ENCODE measurements at places on chromosomes 12 and 14.

- DNase-seq, result no peak
Observed at GRCh38 chr12:26599096-26599695, 233.8 kb downstream of the ITPR2 start.

GRCh38 chr14:27672047-27672446, 1074.2 kb upstream of the NOVA1 start:
- no peak for DNase-seq

DNA sequence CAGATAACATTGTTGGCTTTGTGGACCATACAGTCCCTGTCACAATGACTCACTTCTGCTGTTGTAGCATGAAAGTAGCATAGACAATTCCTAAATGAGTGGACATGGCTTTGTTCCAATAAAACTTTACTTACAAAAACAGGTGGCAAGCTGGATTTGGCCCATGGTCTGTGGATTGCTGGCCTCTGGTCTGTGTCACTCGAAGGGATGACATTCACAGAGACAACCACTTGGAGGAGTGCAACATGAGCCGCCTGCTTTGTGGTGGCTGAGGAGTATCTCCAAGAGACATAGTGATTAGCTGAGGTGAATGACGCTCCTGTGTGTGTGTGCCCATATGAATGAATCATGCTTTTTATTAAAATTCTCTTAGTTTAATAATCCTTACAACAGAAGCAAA, 81.3 kb upstream of the NRXN3 start:
- DNase-seq, result no peak

GRCh38 chr12:42166501-42166900, 21.8 kb upstream of the GXYLT1 start:
- DNase-seq, result no peak

- DNase-seq, result no peak
Observed at GRCh38 chr12:12425001-12425400, 68.1 kb downstream of the BORCS5 start.

- DNase-seq, result no peak
Observed at GRCh38 chr12:42070036-42070435, 74.6 kb downstream of the GXYLT1 start.

DNA sequence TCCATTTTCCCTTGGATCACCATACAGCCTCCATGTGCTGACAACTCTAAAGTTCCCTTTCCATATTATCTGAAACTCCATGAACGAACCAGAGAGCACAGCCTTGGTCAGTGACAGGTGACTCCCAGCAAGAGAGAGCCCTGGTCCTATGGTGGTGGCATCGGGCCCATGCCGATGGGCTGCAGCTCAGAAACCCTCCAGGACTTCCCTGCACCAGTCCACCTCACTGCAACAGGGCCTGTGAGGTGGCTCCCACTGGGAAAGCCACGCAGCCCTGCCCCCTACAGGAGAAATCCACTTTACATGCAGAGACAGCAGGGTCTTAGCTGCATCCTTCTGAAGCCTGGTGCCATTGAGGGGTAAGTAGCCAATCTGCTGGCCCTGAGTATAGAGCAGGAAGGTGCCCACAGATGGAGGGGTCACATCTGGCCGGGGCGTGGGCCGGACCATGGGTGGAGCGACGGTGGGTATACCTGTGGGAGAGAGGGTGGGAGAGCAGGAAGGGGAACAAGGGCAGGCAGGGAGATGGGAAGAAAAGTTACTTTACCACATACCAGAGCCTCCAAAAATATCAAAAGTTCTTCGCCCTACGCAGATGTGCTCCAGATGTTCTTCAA, 24.7 kb downstream of the RTRAF start:
- DNase-seq, result no peak

DNA sequence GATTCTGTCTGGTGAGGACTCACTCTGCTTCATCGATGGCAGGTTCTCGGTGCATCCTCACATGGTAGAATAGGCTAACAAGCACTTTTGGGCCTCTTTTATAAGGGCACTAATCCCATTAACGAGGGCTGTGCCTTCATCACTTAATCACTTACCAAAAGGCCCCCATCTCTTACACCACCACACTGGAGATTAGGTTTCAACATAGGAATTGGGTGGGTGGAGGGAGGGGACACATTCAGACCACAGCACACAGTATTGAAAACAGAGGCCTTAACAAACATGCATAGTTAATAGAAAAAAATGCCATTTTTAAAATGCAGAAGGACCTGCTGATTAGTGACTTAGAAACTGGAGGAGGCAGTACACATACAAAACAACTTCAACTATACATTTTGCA, 61.6 kb downstream of the SPPL3 start:
- DNase-seq, result no peak

DNA sequence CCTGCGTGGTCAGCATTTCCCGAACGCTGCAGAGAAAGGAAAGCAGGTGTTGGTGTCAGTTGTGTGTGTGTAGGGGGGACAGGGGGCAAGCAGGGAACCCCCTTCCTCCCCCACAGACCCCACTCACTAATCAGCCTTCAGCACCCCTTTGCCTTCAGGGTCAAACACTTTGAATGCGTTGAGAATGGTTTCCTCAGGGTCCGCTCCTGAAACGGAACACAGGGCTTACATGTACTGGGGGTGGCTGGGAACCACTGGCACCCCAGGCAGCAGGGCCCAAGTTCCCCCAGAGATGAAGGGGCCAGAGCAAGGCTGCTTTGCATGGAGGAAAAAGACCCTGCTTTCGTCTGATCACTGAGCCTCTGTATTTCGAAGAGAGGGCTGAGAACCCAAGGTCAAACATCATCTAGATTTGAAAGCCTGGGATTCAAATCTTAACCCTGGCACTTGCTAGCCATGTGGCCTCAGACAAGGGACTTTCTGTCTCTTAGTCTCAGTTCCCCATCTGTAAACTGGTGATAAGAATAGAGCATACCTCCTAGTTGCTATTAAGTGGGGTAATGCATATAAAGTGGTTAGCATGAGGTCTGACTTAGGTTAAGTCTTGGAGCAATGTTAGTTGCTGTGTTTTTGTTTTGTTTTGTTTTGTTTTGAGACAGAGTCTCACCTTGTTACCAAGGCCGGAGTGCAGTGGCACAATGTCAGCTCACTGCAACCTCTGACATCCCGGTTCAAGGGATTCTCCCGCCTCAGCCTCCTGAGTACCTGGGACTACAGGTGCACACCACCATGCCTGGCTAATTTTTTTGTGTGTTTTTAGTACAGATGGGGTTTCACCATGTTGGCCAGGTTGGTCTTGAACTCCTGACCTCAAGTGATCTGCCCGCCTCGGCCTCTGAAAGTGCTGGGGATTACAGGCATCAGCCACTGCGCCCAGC, 7.0 kb downstream of the MYL2 start:
- no peak for DNase-seq

- DNase-seq, result no peak
Observed at GRCh38 chr14:102622262-102622885, 29.9 kb downstream of the RCOR1 start.

- DNase-seq, result no peak
Observed at GRCh38 chr12:14776236-14776961, 26.9 kb downstream of the WBP11 start.

GRCh38 chr12:19209661-19210060, 80.1 kb downstream of the PLEKHA5 start:
- no peak for DNase-seq

DNA sequence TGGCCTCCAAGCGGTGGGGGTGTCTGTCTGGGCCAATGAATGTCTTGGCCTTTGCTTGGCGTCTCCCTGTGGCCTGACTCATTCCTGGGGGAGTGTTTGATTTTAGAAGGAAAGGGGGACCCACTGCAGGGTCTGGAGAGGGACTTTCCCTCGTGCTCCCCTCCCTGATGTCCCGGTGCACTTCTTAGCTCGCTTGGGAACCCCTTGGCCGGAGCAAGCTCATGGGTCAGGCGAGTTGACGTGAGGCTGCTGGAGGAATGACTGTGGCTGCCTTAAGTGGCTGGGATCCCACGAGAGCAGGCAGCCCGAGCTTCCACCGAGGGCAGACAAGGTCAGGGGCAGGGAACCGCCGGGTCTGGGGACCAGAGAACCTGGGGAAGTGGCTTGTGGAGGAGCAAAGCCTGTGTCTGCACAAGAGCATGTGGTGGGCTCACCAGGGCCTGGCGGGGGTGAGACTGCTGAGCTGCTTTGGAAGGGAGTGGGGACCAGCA, 218.4 kb upstream of the C14orf180 start:
- no peak for DNase-seq

DNA sequence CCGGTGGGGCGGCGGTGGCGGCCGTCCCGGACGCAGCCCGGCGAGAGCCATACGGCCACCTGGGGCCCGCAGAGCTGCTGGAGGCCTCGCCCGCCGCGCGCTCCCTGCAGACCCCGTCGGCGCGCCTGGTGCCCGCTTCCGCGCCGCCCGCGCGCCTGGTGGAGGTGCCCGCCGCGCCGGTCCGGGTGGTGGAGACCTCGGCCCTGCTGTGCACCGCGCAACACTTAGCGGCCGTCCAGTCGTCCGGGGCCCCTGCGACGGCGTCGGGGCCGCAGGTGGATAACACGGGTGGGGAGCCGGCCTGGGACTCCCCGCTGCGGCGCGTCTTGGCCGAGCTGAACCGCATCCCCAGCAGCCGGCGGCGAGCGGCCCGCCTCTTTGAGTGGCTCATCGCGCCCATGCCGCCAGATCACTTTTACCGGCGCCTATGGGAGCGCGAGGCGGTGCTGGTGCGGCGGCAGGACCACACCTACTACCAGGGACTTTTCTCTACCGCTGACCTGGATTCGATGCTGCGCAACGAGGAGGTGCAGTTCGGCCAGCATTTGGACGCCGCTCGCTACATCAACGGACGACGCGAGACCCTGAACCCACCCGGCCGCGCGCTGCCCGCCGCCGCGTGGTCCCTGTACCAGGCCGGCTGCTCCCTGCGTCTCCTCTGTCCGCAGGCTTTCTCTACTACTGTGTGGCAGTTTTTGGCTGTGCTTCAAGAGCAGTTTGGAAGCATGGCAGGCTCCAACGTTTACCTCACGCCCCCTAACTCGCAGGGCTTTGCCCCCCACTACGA, 716 bp downstream of the RIOX1 start:
- DNase-seq, result peak; percentile 6

- DNase-seq, result no peak
Observed at GRCh38 chr12:22899184-22899583, 274.2 kb downstream of the ETNK1 start.

GRCh38 chr14:96811265-96811664, 14.1 kb downstream of the VRK1 start:
- no peak for DNase-seq

GRCh38 chr12:2251526-2252209, 198.9 kb downstream of the CACNA1C start:
- DNase-seq, result no peak

GRCh38 chr12:112537710-112538396, 119.1 kb downstream of the PTPN11 start:
- no peak for DNase-seq

DNA sequence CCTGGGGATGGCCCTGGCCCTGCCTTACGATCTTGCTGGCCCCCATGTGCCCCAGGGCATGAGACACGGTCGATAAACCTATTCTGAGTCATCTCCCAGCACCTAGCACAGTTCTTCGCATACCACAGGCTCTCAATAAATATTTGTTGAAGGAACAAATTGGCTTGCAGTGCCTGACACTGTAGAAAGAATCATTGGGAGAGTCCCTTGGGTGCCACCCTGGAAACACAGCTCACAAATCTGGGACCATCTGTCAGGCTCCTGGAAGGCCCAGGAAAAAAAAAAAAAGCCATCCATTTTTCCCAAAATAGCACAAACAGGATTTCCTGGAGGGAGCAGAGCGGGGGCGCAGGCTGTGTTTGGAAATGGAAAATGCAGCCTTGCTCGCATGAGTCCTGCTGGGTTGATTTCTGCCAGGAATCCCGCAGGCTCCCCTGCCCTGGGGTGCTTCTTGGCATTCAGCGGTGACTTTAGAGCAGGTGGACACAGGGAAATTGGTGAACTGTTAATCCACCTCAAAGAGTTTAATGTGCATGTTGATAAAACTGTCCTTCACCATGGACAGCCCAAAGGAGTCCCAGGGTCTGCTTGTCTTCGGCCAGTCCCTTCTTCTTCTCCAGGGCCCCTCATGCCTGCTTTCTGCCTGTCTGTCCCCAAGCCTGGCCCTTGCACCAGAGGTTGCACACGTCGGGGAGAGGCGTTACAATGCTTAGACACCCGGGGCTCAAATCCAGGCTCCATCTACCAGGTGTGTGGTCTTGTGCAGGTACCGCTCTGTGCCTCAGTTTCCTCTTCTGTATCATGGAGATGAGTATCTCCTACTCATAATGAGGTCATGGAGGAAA, 106.1 kb upstream of the RFLNA start:
- peak; percentile 33 for DNase-seq

DNA sequence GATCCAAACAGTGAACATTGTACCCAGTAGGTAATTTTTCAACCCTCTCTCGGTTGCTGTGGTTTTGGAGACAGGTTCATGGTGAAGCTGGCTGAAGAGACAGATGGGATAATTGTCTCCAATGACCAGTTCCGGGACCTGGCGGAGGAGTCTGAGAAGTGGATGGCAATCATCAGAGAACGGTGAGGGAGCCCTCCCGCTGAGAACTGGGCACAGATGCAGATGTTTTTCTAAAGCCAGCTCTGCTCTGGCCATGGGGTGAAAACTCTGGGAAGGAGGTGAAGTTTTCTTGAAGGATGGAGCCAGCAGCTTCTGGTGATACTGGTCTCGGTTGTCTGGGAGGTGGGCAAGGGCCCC, 6.2 kb downstream of the KHNYN start:
- no peak for DNase-seq

GRCh38 chr12:131438881-131439280, 272.0 kb upstream of the SFSWAP start:
- DNase-seq, result no peak

GRCh38 chr12:31353750-31354708, 28.1 kb upstream of the SINHCAF start:
- peak; percentile 43 for DNase-seq

DNA sequence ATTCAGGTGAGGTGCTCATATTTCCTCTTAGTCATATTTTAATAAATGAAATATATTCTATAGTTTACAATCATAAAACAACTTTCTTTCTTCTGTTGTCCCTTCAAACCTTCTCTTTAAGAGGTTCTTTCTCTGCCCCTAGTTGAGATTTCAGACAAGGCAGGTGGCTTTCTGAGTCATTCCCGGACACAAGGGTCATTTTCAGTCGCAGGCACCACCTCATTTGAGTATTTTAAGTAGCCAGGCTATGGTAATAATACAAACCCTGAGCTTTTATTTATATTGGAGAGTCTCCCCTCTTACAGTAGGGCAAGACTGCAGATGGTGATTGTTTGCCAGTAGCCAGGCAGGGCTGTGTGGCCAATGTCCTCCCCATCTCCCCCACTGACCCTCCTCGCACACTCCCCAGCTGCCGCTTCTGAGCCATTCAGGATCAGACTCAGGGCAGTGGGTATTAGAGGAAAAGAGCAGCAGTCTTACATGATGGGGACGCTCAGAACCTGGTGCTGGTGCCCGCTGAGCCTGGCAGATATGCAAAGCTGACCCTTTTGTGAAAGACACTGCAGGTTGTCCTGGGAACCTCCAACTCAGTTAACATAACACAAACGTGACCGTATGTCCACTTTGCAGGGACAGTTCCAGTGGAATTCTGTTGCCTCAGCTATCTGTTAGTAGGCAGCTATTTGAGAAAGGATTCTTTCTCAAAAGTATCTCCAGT, 101.1 kb upstream of the BCL2L14 start:
- no peak for DNase-seq

DNA sequence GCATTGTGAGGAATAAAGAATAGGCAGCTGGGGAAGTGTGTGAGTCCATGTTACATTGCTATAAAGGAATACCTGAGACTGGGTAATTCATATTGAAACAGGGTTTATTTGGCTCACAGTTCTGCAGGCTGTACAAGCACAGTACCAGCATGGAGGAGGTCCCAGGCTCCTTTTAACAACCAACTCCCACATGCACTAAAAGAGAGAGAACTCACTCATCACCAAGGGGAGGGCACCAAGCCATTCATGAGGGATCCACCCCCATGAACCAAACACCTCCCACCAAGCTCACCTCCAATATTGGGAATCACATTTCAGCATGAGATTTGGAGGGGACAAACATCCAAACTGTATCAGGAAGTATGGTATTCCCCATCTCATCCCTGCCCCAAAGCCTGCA, 11.9 kb upstream of the DHRS4 start:
- no peak for DNase-seq
